ENCODE measurements at places on chromosomes 1 and 21. TPM values are rescaled to one million over a fixed set of nuclear protein-coding genes. Genes with fewer than 3 reads are reported as not detected.

DNA sequence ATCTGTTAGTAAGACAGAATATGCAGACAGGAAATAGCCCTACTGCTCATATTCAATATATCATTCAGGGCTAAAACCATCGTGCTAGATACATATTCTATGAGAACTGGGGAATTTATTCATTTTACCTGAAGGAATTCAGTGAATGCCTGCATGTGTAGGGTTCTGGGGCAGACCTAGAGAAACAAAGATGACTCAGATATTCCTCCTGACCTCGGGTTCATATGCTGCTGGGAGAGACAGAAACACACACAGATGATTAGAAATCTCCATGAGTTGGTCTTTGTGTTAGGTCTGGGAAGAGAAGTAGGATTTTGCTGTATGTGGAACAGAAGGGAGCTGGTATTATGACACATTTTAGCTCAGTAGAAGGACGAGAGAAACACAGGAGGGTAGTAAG lies 176.5 kb upstream of the ST6GALNAC5 start:
- DNase-seq = no peak

- no peak for DNase-seq
Measured at GRCh38 chr1:94654031-94654430, 112.5 kb upstream of the F3 start.

LAMC2 gene
- total RNA-seq = 12.1 TPM

DNA sequence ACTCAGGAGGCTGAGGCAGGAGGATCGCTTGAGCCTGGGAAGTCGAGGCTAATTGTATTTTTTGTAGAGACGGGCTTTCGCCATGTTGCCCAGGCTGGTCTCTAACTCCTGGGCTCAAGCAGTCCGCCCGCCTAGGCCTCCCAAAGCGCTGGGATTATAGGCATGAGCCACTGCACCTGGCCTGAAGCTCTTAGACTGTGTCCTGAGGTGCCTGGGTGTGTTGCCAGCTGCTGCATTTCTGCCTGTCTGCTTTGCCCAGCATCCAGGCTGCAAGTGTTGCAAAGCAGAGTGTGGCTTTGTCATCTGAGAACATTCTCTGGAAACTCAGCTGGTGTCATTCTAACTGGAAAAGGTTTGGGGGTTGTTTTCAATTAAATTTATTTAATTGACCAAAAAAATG lies 105.0 kb downstream of the HUNK start:
- no peak for DNase-seq

DNA sequence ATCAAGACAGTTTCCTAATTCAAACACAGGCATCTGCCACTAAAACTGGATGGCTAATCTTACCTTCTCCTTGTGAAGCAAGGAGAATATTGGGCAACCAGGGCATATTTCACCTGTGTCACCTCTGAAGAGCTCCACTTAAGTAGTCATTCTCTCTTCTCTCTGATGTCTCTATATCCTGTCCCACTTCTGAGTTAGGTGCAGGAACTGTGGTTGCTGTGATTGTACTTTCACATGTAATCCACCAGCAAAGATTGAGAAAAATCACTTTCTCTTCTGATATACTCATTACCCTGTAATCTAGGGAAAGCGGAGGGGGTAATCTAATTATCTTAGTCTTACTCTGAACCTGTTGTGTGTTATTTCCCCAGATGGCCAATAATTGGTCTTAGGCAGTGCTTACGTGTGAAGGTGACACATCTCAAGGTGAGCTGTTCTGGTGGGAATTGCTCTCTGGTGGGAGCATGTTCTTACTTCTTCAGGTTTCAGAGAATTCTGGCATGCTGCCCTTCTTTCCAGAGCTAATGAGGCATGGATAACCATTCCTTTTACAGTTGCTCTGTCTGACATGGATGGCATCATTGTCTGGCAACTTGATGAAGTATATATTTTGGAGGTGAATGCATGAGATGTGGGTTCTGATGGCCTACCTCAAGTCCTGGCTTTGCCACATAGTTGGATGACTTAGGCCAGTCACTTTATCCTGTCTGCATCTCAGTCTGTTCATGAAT lies 12.0 kb downstream of the XCL2 start:
- DNase-seq = no peak

DNA sequence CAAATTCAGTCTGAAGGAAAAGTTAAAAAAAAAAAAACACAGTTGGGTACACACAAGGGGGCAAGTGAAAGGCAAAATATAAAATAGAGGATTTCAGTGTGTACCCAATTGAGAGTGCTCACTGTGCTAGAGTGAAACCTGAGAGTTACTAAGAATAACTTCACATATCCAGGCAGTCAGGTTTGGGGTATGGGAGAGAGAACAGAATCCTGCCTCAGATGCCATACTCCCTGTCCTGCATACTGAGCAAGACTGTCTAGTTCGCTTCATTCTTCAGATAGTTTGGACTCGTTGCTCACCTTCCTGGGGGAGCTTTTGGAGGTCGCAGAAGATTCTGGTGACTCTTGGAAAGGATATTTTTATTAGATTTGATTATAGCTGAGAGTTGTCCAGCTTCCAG lies 20.4 kb downstream of the CEP85 start:
- no peak for DNase-seq

TGFB2 gene
- 3.8 TPM for total RNA-seq

DNA sequence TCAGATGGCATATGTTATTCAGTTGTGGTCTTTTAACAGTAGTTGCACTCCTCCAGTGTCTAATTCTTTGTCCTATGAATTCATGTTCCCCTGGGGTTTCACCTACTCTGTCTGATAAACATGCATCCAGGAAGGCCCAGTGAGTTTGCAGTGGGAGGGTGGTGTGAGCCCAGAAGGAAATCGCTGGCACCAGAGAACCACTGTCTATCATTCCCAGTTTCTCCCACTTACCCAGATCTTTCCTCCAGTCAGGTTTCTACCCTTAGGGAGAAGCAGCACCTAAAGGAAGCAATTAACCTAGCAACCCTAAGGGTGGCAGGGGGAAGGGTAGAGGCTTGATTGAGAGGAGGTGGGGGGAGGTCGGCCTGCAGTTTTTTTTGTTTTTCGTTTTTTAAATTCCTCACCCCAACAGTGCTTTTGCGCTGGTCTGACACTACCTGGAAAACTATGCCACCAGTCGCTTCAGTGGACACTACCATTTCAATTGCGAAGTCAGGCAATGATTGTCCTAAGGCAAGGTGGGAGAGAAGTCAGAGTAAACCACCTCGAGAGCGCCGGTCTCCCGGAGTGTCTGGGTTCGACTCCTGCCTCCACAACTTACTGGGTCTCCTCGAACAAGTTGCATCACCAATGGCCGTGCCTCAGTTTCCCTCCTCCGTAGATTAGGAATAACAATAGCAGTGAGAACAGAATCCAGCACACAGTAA lies 766 bp upstream of the SLC44A3 start:
- DNase-seq = peak; percentile 25

- DNase-seq = no peak
Measured at GRCh38 chr1:9655836-9656235, 4.3 kb downstream of the PIK3CD start.

RIMKLA gene
- total RNA-seq = 2.2 TPM

GRCh38 chr21:34885626-34886239 lies 163.4 kb downstream of the RUNX1 start:
- no peak for DNase-seq

GRCh38 chr1:111864862-111865261 lies 109.2 kb downstream of the DDX20 start:
- no peak for DNase-seq

RHEX gene
- 0.35 TPM for total RNA-seq

DNA sequence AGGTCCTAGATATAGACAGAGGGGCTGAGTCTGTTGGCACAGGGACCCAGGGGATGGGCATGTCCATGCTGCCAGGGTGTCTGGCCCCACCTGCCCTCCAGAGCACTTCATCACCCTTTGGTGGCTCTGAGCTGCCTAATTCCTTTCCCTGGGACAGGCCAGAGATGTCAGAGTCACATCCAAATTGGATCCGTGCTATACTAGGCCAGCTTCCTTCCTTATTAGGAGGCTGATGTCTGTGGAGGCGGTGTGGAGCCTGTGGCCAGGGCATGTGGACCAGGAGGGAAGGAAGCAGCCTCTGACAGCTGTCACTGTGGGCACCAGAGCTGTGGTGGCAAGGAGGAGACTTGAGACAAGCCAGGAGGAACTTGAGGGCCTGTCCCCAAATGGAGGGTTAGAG lies 77.7 kb upstream of the TMEM51 start:
- no peak for DNase-seq

DNA sequence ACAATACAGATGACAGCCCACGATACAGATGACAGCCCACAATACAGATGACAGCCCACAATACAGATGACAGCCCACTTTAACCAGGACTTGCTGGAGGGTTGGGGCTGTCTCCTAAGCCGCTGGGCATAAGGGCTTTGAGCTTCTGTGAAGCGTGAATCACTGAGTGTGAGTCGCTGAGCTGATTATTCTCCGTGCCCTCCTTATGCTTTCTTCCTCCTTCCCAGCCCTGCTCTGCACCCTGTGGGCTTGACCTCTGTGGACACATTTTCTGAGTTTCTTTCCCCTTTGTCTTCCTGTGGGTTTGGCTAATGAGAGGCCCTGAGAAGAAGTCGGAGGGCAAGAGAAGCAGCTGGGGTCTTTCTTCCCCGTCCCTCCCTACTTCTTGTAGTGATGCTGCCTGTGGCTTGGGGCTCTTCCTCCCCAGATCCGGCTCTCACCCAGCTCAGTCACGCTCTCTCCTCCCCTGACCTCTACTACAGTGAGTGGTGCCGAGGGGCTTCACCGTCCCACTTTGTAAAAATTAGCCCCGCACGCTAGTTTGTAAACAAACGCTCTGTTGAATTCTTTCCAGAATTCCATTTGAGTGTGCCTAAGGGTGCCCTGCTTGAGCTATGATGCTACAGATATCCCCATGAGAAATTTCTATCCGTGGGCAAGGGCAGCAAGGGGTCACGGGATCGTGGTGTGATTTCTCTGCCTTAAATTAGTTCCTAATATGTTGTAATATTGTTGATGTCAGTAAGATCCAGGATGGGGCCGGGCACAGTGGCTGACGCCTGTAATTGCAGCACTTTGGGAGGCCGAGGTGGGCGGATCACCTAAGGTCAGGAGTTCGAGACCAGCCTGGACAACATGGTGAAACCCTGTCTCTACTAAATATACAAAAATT lies 46.4 kb upstream of the SOD1 start:
- no peak for DNase-seq

DNA sequence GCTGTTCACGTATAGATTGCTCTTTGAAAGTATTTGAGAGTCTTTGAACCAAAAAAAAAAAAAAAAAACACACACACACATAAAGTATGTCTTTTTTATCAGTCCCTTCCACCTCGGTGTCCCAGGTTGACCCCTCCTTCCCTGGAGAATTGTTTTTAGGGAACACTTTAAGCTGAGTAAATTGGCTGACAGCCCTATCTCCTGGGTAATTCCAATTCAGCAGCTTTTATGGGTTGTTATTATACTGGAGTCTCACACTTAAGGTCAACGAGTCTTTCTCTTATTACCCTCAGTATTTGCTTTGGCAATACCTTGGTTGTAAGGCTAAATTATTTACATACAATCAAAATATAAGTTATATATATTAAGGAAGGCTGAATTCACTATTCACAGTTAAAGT lies 69.4 kb downstream of the SLC30A10 start:
- no peak for DNase-seq

DNA sequence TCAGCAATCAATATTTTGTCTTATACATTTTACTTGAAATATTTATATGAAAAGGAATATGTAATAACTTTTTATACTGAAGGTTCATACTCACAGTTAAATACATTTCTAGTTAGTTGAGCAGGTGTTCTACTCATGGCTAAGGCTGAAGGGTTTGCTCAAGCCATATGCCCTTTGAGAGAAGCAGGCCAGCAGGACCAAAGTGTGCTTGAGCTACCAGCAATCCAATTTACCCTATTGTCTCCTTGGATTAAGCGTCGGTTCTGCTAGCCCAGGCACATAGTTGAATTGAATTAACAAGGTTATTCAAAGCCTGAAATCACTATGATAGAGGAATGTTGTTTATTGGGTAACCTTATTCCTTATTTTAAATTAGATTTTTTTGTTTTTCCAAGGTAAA lies 151.5 kb upstream of the BACE2 start:
- no peak for DNase-seq

GRCh38 chr1:97918961-97919360 lies 1.9 kb downstream of the DPYD start:
- DNase-seq = no peak

DNA sequence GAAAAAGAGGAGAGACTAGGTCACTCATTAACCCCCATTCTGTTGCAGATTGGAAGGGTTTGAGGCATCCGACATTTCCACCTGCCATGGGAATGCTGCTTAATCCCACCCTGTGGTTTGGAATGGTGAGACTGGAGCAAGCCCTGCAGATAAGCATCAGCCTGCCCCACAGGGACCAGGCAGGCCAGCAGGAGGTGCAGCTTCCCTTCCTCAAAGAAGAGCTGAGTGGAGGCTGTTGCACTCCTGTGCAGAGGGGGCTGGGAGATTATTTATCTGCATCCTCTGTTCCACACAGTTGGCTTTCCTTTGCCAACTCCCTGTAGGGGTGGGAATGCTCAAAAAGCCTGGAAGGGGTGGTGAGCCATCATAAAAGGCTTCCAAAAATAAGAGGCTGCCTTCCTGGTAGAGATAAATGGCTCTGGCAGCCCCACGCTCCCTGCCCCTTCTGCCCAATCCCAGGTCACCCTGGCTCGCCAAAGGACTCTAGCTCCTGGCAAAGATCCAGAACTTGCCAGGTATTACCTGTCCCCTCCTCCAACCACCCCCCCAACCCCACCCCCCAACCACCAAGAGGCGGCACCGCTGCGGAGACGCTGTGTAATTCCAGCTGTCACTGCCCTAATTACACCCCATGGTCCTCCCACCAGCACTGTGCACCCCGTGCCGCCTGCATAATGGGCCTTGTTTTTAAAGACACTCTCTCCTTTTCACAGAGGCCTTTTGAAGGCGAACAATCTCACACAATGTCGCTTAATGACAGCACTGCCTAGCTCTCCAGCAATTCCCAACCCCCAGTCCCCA lies 83.0 kb upstream of the ZC3H12A start:
- no peak for DNase-seq

CR1L gene
- total RNA-seq = not detected

ZNF648 gene
- 0.20 TPM for total RNA-seq

DNA sequence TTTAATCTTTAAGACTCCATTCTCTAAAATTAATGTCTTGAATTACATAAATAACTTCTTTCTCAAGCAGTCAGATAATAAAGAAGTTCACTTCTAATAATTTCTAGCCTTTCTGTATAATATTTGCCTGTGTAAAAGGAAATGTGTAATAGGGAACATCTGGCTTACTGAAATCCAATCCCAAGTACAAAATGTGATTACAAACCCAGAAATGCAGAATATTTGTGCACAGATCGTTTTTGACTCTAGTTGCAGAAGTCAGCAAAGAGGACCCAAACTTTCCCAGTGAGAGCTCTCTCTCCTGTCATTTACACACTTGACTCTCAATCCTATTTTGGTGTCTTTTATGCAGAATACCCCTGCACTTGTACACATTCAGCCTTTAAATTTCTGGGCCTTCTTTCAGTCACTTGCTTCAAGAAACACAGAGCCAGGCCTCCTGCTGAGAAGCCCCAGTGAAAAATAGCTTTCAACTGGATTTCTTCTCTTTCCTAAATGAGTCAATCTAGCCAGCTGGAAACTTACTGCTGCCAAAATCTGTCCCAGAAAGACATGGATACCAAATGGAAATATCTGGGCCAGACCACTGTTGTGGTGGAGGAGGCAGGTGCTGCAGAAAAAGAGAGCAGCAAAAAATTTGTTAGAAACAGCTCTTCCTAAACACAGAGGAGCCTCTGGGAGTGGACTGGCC lies 68.5 kb upstream of the ADAM30 start:
- no peak for DNase-seq

GRCh38 chr1:248776991-248777390 lies 21.4 kb upstream of the LYPD8 start:
- no peak for DNase-seq

DCST1 gene
- total RNA-seq = not detected

- no peak for DNase-seq
Measured at GRCh38 chr1:108893141-108893530, 16.4 kb downstream of the GPSM2 start.

- DNase-seq = no peak
Measured at GRCh38 chr1:237031480-237031879, 10.5 kb upstream of the RYR2 start.
